ENCODE measurements at places on chromosomes 1 and 21. TPM values are rescaled to one million over a fixed set of nuclear protein-coding genes. Genes with fewer than 3 reads are reported as not detected.

- peak; percentile 97 for DNase-seq
Measured at GRCh38 chr1:3471356-3472087, 17.1 kb downstream of the ARHGEF16 start.

DNA sequence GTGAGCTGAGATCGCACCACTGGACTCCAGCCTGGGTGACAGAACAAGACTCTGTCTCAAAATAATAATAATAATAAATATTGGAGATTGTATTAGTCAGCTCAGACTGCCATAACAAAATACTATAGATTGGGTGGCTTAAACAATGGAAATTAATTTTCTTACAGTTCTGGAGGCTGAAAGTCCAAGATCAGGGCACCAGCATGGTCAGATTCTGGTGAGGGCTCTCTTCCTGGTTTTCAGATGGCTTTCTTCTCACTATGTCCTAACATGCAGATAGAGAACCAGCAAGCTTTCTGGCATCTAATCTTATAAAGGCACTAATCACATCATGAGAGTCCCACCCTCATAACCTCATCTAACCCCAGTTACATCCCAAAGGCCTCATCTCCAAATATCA is 23.2 kb upstream of the DDAH1 start:
- no peak for DNase-seq

DNA sequence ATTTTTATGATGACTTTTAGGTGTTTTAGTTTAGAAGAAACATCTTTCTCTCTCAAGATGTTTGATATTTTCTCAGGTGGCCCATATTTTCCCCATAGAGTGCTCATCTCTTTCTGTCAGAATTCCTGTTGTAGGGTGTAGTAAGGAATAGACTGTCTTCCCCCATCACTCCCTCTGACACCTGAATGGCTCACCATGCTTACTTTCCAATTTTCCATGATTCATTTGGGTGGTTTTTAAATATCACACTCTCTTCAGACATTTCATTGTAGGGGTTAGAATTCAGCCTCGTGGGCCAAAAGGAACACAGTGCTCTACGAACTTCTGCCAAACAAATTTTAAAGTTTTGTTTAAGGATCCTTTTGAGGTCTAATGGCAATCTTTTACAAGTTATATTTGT is 24.0 kb downstream of the GIPC2 start:
- DNase-seq = no peak

GRCh38 chr1:225877580-225877979 is 4.6 kb downstream of the TMEM63A start:
- DNase-seq = peak; percentile 82

GRCh38 chr1:63893976-63894375 is 120.2 kb downstream of the ROR1 start:
- no peak for DNase-seq

DNA sequence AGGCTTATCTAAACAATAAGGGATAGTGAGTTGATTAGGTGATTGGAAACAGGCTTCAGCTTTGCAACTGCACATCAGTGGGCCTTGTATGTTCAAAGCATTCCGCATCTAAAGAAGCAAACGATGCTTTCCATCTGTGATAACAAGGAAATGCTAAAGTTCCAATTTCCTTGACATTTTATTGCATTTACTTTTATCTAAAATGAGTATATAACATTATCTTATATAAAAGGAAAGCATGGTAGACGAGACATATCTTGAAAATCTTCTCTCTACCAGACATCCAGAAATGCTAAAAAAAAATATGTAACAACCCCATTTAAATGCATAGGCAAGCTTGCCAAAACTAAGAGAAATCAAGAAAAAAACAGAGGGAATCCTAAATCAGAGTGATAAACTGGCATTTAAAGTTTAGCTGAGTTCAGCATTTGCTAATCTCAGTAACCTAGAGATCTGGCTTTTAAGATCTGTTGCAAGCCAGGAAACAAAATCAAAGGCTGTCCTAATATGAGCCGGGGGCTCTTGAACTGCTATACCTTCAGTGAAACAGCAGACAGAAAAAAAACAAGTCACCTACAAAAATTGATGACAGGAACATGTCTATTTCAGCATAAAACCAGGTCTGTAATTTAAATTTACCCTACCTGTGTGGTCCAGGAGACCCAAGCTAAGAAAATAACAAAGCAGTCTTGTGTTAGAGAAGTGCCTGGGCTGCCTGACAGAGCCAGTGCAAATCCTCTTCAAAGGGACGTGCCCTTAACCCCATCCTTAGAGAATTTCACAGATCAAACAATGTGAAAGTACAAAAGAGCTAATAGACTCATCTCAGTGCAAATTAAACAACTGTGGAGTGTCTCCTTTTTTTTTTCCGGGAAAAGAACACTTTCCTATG is 3.1 kb upstream of the RGS13 start:
- DNase-seq = no peak

GRCh38 chr1:174990382-174990999 is 9.3 kb upstream of the CACYBP start:
- no peak for DNase-seq

- DNase-seq = peak; percentile 97
Measured at GRCh38 chr1:26541816-26542711, 12.5 kb downstream of the RPS6KA1 start.

DNA sequence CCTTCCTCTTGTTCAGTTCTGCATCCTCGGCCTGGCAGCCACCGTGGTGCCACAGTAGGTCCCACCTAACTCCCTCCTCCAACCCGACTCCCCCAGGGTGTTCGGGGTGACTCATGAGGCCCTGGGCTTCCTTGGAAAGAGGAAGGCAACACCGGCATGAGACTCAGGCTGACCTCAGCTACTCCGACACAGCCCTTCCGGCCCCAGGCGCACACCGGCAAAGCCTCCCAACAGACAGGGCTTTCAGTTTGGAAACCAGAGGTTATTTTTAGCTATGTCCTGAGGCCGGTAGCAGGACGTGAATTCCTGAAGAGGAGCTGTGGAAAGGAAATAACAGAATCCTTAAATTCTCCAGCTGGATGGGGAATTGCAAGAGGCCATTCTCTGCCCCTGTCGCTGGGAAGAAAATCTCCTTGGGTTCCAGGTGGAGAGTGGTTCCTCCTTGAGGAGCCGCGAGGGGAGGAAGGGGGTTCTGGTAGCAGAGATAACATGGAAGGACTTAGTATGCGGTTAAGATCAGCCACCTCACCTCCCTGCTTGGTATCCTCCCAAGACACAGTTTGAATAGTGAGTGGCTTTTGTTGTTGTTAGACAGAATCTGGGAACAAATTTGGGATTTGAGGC is 24.4 kb downstream of the PLXNA2 start:
- no peak for DNase-seq

DNA sequence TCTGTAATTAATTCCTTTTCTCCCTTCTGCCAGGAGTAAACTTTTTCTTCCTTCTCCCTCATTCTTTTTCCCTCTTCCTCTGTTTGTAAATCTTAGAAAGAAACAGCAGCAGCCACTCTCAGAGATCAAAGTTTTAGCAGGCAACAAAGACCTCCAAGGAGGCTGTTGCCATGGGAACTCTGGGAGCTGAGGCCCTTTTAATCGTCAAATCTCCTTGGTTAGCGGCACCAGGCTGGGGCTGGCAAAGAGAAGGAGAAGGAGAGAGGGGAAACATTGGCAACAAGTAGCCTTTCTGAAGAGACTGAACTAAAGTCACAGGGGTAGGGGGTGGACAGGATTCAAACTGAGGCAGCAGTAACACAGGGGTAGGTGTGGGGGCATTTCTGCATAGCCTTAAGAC is 25.2 kb downstream of the ILDR2 start:
- DNase-seq = peak; percentile 62

- no peak for DNase-seq
Measured at GRCh38 chr1:56149761-56150160, 429.6 kb downstream of the PLPP3 start.

- no peak for DNase-seq
Measured at GRCh38 chr1:86183810-86184209, 27.2 kb upstream of the COL24A1 start.

DNA sequence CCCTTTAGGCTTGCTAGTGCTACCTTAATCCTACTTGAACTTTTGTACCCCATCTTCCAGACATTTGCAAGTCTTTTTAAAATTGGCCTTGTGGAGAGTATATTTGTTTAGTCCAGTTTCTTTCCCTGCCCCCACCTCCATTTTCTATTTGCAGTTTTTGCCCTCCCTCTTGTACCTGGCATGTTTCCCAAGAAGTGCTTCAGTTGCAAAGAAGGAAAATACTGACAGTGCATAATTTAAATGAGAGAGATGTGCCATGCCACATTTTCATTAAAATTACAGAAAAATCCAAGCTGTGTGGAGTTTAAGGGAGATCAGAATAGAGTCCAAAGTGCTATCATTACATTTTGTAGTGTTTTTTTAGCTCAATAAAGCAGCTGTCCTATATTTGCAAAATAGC is 150.0 kb upstream of the ADGRL2 start:
- DNase-seq = no peak

DNA sequence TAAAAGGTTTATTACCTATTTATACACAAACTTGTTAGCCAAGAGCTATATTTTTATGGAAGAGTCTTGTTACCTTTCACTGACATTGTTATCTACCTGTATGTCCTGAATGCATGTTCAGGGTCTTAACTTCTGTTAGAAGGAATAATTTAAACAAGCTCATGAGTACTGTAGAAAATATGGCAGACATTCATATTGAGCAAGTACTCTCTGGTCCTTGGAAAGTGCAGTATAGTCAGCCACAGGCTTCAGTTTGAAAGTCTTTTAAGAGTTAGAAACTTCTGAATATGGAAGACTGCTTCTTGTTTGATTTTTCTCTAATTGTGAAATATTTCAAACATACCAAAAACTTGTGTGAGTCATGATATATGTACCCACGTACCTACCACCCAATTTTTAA is 16.6 kb downstream of the DIP2A start:
- DNase-seq = no peak

GRCh38 chr1:204685236-204686006 is at the start of gene LRRN2:
Gene LRRN2 (minus strand): TSS chr1:204685738. CDS start chr1:204619992, 65,746 bp downstream.
- DNase-seq = peak; percentile 88

GRCh38 chr1:168792592-168793125 is 63.7 kb upstream of the DPT start:
- no peak for DNase-seq

The HNRNPR gene
- 148 TPM for total RNA-seq
